ENCODE measurements at places on chromosomes 7 and 10.
A peak's percentile ranks its signal among the peaks of the same experiment; 100 is the strongest.

DNA sequence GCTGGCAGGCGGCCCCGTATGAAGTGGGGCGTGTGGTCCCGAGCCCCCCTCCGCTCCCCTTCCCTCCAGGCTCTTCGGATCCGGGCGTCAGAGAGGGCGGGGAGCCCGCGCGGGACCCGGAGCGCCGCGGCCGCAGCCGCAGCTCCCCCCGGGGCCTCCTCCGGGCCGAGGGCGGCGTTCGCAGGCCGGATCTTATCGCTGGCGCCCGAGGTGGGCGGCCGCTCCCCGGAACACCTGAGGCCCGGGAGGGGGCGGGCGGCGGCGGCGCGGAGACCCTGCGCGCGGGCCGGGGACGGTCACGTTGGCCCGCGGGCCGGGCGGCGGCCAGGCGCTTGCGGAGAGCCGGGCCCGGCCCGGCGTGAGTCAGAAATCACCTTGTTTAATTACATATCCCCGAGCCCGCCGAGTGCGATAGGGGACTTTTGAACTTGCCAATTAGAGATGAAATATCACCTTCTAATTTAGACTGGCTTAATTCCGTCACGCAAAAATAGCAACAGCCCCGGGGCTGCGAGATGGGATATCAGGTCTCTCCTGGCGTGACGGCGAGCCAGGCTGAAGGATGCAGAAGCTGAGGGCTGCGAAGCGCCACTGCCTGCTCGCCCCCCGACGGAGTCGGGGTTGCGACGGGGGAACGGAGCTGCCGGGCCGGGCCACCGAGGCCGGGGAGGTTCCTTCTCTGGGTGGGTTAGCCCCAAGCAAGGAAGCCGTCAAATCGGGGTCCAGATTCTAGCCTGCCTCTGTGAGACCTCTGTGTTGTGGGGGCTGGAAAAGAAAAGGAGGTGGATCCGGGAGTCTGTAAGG is 43.4 kb downstream of the LDB3 start:
- DNase-seq, result peak; percentile 10

GRCh38 chr10:69682955-69683474 is 53.0 kb downstream of the FAM241B start:
- no peak for DNase-seq

- peak; percentile 13 for DNase-seq
Measured at GRCh38 chr10:7121154-7121797, 289.6 kb downstream of the SFMBT2 start.

DNA sequence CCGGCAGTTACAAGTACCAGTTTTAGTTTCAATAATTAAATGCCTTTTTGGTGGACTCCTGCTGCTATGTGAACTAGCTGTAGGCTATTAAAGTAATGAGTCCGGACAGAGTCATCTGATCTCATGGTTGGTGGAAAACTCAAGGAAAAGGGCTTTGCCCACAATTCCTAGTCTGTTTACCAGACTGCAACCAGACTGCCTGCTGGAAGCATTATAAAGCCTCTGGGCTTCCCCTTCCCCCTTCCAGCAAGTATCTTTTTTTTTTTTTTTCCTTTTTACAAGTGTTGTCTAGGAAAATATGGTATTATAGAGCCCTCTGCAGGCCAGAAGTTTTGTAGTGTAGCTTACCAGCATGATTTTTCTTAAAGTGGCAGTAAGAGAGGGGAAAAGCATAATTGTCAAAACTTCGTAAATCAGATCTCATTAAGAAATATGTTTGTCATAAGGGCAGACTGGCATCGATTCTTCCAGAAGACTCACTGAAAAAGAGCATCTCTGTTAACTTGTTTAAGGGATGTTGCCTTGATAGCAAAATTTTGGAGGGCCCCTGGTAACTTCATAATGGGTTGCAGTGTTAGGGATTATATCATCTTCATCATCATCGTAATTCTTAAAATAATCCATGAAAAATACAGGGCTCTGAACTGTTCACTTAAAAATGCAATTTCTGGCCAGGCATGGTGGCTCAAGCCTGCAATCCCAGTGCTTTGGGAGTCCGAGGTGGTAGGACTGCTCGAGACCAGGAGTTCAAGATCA is 181.3 kb downstream of the TAX1BP1 start:
- DNase-seq, result no peak

DNA sequence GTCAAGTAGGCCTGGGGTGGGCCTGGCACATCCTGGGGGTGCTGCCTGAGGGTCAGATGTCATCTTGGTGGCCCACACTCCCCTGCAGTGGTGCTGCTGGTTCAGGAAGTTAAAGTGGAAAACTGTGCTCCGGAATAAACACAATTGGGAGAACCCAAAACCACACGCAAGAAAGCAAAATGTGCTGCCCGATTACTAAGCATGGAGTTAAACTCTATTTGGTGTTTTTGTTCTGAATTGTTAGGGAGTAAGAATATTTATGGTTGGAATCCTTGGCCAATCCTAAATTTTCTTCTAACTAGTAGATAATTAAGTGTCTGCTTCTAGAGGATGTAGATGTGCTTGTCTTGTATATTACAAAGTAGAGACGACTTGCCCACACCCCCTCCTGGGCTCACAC is 131.4 kb downstream of the MGMT start:
- DNase-seq, result no peak

DNA sequence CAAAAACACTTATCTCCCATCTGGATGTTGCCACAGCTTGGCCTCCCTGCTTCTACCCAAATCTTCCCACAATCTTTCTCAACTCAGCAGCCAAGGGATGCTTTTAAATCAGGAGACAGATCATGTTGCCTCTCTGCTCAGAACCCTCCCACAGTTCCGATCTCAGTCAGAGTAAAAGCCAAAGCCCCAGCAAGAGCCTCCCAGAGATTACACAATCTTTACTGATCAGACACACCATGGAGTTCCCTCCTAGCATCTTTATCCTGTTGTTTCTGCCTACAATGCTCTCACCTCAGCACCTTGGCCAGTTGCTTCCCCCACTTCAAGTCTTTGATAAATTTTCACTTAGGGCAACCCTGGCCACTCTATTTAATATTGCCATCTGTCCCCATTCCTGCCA is 41.9 kb upstream of the ZNF33B start:
- no peak for DNase-seq

- no peak for DNase-seq
Measured at GRCh38 chr7:139131601-139132041, 22.1 kb upstream of the ZC3HAV1 start.

GRCh38 chr7:80187279-80187678 is 52.6 kb downstream of the GNAI1 start:
- DNase-seq, result no peak

DNA sequence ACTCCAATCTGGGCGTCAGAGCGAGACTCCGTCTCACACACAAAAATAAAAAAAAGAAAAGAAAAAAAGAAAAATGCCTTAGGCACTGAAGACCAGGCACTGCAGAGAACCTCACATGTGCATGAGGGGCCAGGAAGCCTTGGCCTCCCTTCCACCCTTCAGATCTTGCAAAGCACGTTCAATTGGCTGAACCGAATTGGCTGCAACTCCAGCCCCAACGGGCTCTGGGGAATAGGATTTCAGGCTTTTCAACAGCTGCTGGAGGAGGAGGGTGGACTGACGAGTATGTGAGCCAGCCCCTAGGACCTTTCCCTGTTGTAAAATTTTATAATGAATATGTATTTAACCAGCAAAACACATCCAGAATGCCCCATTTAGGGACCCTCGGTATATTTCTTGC is 16.7 kb downstream of the TMEM120A start:
- DNase-seq, result no peak

- DNase-seq, result no peak
Measured at GRCh38 chr10:49295297-49295696, 3.7 kb upstream of the C10orf71 start.

DNA sequence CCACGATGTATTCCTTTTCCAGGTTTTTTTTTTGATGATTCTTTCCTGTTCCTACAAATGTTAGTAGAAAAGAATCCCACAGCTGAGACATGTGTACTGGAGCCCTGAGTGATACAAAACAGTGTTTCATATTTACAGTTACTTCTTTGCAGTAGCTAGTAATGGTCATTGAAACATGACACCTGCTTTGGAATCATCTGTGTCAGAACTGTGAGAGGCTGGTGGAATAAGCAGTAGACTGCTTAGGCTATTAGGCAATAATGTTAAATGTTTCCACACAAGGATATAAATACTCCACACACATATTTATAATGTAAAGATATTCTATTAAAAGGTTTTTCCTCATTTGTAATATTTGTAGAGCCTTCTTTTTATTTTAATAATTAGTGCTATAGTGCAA is 394.0 kb downstream of the THSD7A start:
- no peak for DNase-seq

GRCh38 chr7:76506081-76506440 is 4.3 kb upstream of the UPK3B start:
- no peak for DNase-seq
